ENCODE measurements at places on chromosomes 5 and 9. TPM values are rescaled to one million over a fixed set of nuclear protein-coding genes. Genes with fewer than 3 reads are reported as not detected.

SPAG8 gene
- total RNA-seq, result 0.20 TPM

GZMA gene
- total RNA-seq, result not detected

GRCh38 chr9:4086119-4087090, 213.5 kb downstream of the GLIS3 start:
- no peak overlapping the region for H3K27ac ChIP-seq
- H3K4me1 ChIP-seq, result no peaks in the 10 kb centered on the region
- H3K36me3 ChIP-seq, result no peaks in the 10 kb centered on the region
- H3K27me3 ChIP-seq, result no peaks in the 10 kb centered on the region

C9orf50 gene
- total RNA-seq, result not detected

GFI1B gene
- 0.53 TPM for total RNA-seq

GRIA1 gene
- not detected for total RNA-seq
